Brain (organoid and tissue), 16 donors: ENCODE measurements at places on chromosomes 11 and 22. TPM values are rescaled to one million over a fixed set of nuclear protein-coding genes. Genes with fewer than 3 reads are reported as not detected.

DNA sequence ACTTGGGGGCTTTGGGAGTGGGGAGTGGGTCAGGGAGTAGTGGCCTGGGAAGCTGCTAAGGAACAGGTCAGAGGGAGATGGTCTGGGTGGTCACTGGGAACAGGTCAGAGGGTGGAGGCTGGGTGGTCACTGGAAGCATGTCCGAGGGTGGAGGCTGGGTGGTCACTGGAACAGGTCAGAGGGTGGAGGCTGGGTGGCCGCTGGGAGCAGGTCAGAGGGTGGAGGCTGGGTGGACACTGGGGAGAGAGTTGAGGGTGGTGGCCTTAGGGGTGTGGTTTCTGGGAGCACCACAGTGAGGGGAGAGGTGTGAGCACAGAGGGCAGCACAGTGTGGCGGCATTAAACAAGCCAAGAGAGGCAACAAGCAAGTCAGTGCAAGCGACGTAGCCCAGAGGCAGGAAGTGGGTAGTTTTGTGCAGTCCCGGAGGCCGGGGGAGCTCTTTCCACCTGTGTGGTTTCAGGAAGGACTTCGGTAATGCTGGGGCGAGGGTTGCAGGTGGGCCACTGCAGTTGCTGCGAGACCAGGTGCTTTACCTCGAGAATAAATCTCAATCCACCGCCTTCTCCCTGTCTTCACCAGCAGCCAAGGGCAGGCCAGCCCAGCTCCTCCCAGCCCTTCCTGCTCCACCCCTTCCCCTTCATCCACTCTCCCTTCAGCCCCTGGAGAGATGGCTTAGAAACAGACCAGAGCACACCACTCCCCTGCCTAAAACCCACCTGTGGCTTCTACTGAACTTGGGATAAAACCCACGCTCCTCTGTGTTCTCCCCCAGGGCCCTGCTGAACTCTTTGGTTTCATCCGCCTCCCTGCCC is 3.2 kb upstream of the CACNA1I start:
- DNase-seq, result no peak

DNA sequence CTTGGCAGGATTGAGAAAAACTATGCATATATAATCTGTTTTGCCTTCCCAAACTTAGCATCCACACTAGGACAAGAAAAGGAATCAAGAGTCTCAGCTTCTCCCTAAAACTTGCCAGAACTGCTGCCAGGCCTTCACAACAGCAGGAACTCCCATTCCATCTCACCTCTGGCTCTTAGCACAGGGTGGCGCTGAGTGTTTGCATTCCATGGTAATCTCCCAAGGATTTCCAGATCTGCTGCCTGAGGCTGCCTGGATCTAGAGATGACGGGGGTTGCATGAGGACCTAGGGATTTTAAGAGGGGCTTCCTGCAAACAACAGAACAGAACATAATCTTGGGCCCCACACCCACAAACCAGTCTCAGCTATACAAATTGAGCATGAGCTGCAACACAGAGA is 87.1 kb upstream of the OPCML start:
- no peak for DNase-seq

The TREH gene
- not detected for polyA plus RNA-seq

DNA sequence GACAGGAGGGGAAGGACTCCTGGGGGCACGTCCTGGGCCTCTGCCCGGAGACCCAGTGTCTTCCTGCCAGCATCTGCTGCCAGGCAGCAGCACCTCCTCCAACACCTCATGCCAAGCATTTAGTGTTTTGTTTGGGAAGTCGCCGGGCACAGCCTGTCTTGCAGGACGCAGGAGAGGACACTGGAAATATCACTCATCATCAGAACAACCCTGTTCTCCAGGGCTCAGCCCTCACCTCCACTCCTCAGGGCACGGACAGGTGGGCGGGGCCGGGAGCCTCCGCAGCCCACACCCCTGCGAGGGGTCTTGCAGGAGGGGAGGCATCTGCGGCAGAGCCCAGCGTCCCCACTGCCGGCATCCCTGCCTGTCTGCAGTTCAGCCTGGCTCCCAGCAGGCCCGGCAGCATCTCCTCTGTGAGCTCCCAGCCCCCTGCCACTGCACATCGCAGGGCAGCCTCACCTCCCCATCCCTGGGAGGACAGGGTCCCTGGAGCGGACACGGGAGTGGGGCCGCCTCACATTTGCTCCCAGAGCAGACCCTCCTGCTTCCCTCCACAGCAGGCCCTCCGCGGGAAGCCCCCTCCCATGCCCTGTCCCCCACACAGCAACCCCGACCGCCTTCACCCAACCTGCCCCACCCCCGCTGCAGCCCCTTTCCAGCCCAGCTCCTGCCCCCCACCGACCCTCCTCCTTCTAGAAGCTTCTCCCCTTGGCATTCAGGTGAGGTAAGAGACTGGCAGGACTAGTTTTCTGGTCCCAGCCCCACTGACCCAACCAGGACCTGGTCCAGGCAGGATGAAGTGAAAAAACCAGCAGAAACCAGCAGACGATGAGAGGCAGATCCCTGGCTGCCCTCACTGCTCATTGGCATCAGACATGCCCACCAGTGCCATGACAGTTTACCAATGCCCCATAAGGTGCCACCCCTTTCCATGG is 72.7 kb downstream of the BRD1 start:
- DNase-seq, result no peak

- DNase-seq, result peak; percentile 87
Measured at GRCh38 chr11:100214791-100215190, 472.3 kb upstream of the ARHGAP42 start.

DNA sequence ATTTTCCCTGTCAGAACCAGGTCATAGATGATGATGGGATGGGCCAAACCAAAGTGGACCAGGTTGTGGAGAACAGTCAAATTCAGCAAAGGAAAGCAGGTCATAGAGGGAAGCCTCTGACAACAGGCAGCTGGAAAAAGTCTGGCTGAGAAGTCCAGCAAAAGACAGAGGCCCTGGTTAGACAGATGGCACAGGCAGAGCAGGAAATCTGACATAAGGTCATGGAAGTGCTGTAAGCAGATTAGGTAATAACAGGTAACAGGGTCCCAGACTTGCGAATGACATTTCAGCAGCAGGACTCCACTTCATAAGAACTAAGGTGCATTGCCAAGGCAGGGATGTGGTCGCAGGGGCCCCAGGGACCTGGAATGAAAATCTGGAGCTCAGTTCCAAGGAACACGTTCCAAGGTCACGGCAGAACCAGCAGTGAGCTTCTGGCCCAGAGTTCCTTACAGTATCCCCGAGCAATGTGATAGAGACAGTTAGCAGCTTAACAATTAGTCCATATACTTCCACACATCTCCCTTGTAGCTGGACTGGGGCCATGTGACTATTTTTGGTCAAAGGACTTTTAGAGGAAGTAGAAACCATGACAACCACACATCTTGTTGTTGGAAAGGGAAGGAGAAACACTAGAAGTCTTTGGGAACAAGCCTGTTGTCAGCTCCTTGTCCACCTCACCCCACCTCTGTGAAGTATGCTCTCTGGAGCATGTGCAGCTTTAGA is 75.4 kb downstream of the ME3 start:
- DNase-seq, result peak; percentile 45

DNA sequence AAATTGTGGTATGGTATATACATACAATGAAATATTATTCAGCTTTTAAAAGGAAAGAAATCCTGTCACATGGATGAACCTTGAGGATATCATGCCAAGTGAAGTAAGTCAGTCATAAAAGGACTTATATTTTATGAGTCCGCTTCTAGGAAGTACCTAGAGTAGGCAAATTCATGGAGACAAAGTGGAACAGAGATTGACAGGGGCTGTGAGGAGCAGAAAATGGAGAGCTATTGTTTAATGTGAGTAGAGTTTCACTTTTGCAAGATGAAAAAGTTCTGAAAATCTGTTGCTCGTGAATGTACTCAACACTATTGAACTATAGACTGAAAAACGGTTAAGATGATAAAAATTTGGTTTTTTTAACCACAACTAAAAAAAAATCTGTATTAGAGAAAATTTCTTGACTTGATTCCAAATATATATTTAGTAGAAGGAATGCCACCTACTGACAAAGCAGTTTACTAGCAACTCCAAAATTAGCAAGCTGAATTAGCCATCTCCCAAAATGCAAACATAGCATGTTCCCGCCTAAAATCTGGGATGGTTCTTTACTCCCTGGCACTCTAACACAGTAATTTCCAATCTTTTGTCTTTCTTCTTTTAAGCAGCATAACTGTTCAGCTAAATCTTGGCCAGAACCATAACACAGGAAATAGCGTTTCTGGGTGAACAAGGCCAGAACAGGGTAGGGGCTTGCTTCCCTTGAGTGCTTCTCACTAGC is 1.5 kb downstream of the UFD1 start:
- DNase-seq, result peak; percentile 8

DNA sequence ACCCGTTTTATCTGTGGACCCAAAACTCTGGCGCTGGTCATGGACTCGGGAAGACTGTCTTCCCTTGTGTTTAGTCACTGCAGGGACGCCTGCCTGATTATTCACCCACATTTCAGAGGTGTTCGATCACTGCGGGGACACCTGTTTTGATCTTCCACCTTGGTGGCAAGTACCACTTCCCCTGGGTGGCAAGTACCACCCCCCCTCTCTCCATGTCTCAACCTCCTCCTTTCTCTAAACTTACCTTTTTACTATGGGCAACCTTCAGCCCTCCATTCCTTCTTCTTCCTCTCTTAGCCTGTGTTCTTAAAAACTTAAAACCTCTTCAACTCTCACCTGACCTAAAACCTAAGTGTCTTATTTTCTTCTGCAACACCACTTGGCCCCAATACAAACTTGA is 1.9 kb upstream of the NDUFC2 start:
- no peak for DNase-seq

- no peak for DNase-seq
Measured at GRCh38 chr11:123594921-123595320, 59.5 kb downstream of the SCN3B start.

- DNase-seq, result no peak
Measured at GRCh38 chr11:47258317-47258902, 614 bp downstream of the NR1H3 start.

GRCh38 chr11:134346976-134347350 is 15.2 kb downstream of the GLB1L2 start:
- no peak for DNase-seq

DNA sequence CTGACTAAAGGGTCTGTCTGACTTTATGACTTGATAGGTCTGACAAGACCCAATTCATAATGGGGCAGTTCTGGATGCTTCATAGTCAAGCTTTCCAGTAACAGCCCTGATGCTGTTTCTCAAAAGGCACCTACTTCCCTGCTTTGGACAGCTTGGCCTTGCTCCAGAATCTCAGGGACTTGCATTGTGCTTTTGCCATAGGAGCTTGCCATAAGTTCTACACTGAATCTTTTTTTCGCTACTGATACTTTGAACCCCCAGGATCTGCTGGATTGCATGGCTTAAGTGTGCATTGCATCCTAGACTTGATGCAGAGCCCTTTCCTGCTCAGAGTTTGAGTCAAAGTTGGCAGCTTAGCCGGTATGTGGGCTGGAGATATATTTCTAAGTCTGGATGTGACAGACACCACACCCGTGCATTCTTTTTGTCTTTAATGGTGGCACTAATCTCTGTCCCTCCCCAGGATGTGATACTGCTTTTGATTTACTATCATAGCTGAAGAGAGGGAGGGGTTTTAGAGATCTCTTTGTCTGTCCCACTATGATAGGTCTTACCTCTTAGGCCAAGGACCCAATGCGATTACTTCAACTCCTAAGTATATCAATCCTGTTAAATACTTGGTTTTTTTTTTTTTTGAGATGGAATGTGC is 16.9 kb upstream of the SLC3A2 start:
- DNase-seq, result no peak

The OR2AG2 gene
- polyA plus RNA-seq, result not detected

DNA sequence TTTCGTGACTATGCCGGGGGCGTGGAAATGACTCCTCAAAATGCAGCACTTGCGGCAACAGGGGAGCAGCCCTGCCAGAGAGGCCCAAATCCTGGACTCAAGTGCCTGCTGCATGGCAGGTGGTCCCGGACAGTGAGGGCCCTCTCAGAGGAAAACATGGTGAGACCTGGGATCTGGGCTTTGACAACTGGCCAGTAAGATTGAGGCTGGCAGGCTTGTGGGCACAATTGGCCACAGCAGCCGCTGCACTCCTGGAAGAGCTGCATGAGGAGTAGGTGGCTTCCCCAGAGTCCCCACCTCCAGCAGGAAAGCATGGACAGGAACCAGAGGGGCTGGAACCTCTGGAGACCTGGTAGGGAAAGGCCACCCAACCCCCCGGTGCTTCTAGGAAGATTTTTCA is 13.4 kb downstream of the LINC01488 start:
- no peak for DNase-seq

The PDE3B gene
- 0.48 TPM for polyA plus RNA-seq

The DGCR6L gene
- 119 TPM for polyA plus RNA-seq

GRCh38 chr11:9461760-9462134 is 935 bp downstream of the ZNF143 start:
- DNase-seq, result peak; percentile 20

DNA sequence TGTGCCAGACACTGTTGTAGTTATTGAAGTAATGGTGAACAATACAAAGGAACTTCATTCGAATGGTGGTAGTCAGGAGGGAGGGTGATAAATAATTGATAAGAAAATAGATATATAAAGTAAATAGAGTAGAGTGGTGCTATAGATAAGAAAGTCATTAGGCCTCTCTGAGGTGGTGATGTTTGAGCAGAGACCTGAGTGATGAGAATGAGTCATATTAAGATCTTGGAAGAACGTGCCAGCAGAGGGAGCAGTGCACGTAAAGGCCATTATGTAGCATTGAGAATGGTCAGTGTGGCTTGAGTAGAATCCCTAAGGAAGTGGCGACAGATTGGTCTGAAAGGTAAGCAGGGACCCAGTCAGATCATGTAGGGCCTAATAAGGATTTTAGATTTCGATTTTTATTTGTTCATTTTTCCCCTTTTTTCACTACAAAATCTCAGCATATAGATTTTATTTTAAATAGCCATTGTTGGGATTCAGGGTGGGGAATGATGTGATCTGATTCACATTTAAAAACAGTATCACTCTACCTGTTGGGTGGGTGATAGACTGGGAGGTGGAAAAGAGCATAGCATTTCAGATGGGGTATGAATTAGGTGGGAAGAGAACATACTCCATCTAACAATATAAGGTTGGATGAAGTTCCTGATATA is 44.7 kb downstream of the CCDC90B start:
- DNase-seq, result peak; percentile 81

- DNase-seq, result no peak
Measured at GRCh38 chr11:81840380-81840779, 893.3 kb downstream of the FAM181B start.

GRCh38 chr11:75526192-75526541 is 426 bp upstream of the GDPD5 start:
- DNase-seq, result no peak

The GRAP2 gene
- 0.93 TPM for polyA plus RNA-seq

GRCh38 chr11:57464539-57465181 is 4.3 kb downstream of the RTN4RL2 start:
- DNase-seq, result no peak

The CDC42BPG gene
- polyA plus RNA-seq, result 9.5 TPM
